Heart right ventricle (tissue), 16 donors: ENCODE measurements at places on chromosomes 13 and 19. TPM values are rescaled to one million over a fixed set of nuclear protein-coding genes. Genes with fewer than 3 reads are reported as not detected.

- DNase-seq = peak; percentile 91
Measured at GRCh38 chr19:37719111-37719926, at the start of gene ZNF607. ZNF607 (minus strand) TSS chr19:37719761; CDS start chr19:37711618, 8,143 bp downstream.

DNA sequence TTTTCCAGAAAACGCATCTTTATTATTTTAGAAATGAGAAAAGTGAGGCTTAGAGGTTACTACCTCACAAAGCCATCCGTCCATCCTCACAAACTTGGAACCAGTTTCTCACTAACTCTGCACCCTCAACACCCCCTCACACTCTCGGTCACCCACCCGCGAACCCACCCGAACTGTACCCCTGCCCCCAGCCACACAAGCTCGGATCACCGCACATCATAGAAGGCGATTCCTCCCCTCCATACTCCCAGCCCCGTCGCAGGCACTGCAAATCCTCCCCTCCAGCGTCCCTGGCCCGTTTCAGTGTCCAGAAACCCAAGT is 238 bp downstream of the ZNF260 start:
- DNase-seq = no peak

Gene NLRP11
- total RNA-seq = not detected

Gene TYK2
- 80.2 TPM for total RNA-seq

Gene GGACT
- 0.53 TPM for total RNA-seq

Gene ANKRD24
- 0.17 TPM for total RNA-seq

- no peak for DNase-seq
Measured at GRCh38 chr13:114110091-114110829, 22.2 kb downstream of the RASA3 start.

- DNase-seq = no peak
Measured at GRCh38 chr13:34408640-34409039, 533.4 kb upstream of the NBEA start.

Gene GRIN3B
- total RNA-seq = 0.08 TPM

- DNase-seq = no peak
Measured at GRCh38 chr19:48627865-48628314, 8.6 kb downstream of the SPHK2 start.

DNA sequence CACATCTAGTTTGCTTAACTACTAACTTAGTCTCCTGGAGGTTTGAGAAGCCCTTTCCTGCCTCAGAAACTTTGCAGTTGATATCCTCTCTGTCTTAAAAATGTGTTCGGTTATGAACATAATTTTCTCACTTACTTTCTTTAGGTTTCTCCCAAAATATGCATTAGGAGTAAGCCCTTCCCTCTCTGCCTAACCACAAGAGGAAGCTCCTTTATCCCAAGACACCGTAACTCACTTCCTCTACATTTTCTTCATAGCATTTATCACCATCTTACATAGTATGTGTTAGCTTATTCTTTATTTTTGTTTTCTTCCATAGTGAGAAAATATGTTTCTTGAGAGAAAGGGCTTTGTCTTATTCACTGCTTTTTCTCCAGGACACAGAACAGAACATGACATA is 952.5 kb upstream of the ATXN8OS start:
- DNase-seq = no peak

Gene KL
- 0.89 TPM for total RNA-seq

Gene NECTIN2
- 45.6 TPM for total RNA-seq

DNA sequence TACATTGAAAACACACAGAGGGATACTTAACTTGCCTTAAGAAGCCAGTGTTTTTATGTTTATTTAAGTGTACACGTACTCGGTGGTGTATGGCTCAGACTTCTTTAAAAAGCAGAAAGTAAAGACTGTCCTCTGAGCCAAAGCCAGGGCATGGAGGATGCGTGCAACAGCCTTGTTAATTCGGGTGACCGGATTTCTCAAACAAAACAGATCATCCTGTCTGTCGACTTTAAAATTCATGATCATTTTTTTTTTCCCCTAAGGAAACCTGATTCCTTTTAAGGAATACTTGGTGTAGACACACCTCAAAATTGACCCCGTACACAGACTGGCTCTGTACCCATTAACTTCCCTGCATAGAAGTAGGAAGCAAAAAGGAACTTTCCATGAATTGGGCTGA is 124.7 kb upstream of the RNF113B start:
- no peak for DNase-seq

Gene SLC25A41
- 0.17 TPM for total RNA-seq

GRCh38 chr19:52200044-52200443 is 10.2 kb downstream of the PPP2R1A start:
- DNase-seq = no peak
